Thymus (tissue), 14 donors: ENCODE measurements at places on chromosomes 4 and X.

- no peak for DNase-seq
These were observed 446 bp upstream of the UBE2A start for GRCh38 chrX:119573840-119574393.

DNA sequence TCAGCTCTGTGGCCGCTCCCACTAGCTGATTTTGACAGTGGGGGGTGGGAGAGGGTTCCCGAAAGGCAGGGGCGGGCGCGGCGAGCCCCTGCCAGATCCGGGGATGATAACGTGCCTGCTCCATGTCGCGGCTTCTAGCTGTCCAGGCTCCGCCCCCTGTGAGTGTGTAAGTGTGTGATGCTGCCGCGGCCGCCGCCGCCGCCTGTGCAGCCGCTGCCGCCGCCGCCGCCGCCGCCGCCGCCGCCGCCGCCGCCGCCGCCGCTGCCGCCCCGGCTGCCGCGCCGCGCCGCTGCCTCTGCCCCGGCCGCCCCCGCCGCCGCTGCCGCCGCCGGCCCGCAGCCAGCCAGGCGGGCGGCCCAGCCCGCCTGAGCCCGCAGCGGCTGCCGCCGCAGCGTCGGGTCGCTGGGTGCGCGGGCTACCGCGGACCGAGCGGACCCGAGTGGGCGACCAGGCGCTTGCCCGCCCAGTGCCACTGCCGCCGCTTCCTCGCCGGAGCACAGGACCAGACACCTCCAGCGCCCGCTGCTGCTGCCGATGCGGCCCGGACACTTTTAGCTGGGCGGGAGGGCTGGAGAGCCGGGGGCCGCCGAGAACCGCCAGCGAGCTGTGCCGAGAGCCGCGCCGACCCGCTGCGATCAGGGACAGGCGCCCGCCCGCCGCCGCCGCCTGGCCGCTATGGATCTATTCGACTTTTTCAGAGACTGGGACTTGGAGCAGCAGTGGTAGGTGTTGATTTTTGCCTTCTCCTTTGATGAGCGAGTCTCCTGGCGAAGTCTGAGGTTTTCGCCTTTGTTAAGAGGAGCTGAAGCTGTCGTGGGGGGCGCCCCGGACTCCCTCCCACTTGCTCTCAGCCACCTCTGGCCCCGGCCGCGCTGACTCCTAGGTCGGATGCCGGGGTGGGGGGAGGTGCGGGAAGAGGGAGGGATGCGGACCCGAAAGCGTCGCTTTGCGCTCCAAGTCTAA is at the start of gene AFF2:
TSS of gene AFF2 (plus strand) at position 195 of the 963 bp plus-strand sequence. CDS start at position 676, 481 bp downstream.
- no peak for DNase-seq

DNA sequence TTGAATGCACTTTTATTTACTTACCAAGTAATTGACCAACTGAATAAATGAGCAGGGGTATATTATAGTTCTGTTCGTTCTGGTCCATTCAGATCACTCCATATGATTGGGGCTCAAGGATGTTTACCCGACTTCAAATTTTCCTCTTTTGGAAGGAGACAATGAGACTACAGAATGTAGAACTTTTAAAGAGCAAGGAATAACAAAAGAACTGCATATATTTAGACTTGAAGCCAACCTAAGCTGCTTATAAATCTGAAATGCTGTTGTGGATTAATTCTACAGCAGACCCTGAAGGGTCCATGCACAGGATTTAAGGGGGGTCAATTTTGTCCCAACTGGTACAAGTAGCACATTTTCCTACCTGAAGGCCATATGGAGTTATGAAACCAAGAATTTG is 610.8 kb downstream of the RAB28 start:
- no peak for DNase-seq

GRCh38 chr4:138389976-138390685 is 148.0 kb upstream of the SLC7A11 start:
- no peak for DNase-seq

DNA sequence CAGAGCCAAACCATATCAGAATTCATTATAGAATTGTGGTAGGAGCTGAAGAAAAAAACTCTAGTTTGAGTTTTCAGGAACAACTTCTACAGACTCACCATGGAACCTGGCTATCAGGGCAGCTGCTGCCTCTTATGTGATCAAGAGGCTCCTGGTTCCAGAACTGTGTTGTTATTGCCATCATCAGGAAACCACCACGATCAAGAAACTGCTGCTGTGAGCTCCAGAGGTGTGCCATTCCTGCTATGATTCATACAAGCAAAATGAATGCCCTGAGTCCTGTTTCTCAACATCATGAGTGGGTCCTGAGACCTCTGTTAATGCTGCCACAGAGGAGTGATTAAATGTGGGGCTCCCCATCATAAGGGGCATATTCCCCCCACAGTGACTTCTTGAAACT is 43.7 kb downstream of the TASL start:
- DNase-seq: no peak

DNA sequence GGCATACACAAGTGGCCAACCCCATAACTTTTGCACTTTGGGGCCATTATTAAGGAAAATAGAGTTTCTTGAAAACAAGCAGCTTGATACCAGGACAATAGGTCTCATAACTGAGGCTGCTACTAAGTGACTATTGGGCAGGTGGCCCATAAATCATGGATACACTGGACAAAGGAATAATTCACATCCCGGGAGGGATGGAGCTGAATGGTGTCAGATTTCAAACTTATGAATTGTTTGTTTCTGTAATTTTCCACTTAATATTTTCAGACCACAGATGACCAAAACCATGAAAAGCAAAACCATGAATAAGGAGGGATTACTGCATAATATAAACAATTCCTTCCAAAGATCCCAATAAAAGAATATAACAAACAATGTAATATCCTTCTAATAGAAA is 114.4 kb downstream of the WDFY3 start:
- no peak for DNase-seq

DNA sequence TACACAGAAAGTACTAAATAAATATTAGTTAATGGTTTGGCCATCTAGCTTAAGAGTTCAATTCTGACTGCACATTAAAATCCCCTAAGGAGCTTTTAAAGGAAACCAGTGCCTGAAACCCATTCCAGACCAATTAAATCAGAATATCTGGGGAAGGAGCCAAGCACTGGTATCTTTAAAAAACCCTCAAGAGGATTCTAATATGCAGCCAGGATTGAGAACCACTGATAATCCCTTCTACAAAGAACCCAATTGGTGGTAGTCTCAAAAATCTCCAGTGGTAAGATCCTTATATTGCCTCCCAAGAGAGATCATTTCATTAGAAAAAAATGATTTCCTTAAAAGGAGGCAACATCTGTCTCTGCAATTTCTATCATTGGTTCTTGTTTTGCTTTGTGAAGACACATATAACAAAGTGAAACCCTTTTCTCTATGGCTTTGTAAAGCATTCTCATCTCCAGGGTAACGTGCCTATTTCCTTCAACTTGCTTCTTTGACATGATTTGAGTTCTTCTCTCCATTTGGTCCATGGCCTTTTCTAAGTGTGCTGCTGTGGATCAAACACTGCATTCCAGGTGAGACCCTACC is 3.5 kb downstream of the GPR34 start:
- DNase-seq: no peak

DNA sequence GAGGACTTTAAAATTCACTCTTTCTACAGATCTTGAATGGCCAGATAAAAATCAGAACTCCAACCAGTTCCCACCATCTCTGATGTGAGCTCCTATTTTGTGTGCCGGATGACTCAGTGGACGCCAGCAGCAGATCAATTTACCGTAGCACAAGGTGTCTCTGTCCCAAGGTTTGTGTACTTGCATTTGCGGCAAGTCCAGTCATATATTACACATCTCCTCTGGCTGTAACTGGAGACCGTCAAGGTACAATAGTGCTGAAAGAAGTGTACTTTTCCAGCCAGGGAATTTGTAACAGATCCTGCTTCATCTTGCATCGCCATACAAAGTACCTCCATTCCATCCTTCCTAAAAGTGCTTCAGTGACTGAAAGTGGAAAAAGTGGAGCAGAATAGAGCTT is 108.2 kb upstream of the SORBS2 start:
- DNase-seq: no peak

GRCh38 chrX:109934434-109934833 is 68.5 kb upstream of the TMEM164 start:
- DNase-seq: no peak

GRCh38 chr4:5166377-5166776 is 115.1 kb downstream of the STK32B start:
- DNase-seq: no peak

GRCh38 chr4:118774321-118774720 is 61.6 kb downstream of the SEC24D start:
- DNase-seq: no peak

- no peak for DNase-seq
These were observed 44.9 kb downstream of the STAP1 start for GRCh38 chr4:67603310-67604028.

- DNase-seq: no peak
These were observed 394.0 kb downstream of the DTHD1 start for GRCh38 chr4:36675436-36675835.

DNA sequence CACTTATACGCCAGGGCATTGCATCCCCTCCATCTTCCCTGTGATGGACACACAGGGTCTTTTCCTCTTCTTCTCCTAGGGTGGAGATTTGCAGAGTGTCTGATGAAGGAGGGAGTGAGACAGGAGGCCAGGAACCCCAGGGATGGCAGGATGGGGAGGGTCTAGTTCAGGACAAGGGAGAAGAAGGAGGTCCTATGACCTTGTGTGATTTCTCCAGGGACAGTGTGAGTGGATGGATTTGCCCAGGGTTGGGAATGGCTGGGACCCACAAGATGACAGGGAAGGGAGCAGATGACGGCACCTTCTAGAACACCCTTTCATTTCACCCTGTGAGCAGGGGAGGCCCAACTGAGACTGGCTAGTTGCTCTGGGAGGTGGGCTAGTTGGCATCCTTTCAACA is 34.2 kb downstream of the CYTL1 start:
- DNase-seq: no peak

GRCh38 chr4:156756118-156756517 is 215.5 kb downstream of the PDGFC start:
- DNase-seq: no peak

DNA sequence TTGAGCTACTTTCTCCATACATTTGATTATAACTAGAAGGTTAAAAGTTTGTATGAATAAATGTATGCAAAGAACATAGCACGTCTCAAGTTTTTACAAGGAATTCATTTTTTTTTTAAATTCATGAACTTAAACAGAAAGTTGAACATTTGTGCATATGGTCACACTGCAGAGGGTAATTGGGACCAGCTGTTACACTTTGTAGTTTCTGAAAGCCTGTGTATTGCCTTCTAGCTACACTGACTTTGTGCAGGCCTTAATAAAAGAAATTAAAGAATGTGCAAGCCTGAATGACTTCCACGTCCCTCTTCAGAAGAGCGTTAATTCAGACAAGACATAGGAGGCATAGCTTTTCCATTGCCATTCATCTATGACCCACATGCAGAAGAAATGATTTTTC is 153.1 kb upstream of the PCDH18 start:
- DNase-seq: no peak

- no peak for DNase-seq
These were observed 332.5 kb upstream of the ZFP42 start for GRCh38 chr4:187663076-187663475.

DNA sequence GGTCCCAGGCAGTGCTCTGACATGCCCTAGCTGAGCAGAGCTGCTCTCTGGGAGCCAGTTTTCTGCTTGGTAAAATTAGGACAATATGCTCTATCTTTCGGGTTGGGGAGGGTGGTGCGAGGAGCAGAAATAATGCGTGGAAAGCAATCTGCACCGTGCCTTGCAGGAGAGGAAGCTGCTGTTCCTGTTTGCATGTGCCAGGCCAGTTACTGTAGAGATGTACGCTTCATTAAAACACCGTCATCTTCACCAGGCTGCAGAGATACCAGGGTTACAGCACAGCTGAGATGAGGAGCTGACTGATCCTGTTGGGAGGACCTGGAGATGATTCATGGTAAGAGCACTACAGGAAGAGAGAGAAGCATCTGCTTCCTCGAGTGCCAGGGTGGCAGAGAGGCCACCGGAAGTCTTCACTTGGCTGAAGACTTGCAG is 29.5 kb upstream of the IRF2 start:
- DNase-seq: peak; percentile 16

DNA sequence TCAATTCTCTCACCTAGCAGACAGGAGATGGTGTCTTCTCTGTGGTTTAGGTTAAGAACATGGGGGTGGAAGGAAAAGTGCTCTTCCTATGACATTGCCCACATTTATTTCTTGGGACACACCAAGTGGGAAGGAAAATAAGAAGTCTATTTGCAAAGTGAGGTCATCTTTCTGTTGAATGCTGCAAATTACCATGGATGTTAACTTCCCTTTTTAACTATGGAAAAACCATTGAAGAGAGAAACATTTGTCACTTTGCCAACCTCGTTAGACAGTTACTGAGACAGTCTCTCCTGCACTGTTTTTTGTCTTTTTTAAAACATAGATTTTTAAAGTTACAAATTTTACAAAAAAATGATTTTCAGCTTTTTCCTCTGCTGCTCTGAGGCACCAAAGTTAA is 72.8 kb upstream of the BEND4 start:
- no peak for DNase-seq
